ENCODE measurements at places on chromosomes 2 and 18. TPM values are rescaled to one million over a fixed set of nuclear protein-coding genes. Genes with fewer than 3 reads are reported as not detected.

DNA sequence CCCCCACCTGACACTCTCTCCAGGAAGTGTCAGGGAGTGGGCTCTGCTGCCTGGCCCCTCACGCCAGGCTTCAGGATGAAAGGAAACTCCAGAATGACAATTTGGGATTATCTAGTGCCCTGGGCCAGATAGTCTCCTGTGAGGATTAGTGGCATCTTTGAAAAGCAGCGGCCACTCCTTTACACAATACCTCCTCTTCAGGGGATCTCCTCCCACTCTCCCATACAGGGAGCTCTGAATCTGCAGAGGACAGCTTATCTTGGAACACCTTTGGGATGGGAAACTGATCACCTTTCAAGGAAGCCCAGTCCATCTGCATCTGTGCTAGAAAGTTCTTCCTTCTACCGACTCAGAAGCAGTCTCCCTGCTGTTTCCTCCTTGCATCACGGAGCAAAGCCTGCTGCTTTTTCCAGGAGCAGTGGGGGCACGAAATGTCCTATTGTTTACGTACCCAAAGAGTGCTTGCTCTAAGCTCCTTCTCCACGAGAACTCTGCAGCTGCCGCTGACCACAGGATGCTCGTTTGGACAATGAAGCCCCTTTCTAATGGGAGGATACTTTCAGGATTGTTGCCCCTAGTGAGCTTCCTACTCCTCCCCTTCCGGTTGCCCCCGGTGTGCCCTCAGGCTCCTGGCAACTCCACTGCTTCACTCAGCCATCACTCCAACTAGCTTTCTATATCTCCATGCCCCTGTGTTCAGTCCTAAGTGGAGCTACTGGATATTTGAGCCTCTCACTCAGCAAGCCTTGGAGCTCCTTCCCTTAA, 31.5 kb downstream of the SIX3 start:
- no peak overlapping the region for H3K27ac ChIP-seq
- H3K27me3 ChIP-seq, result no peaks in the 10 kb centered on the region
- no peaks in the 10 kb centered on the region for H3K4me1 ChIP-seq
- no peak for DNase-seq
- no peak overlapping the region for H3K4me3 ChIP-seq

GRCh38 chr18:22674272-22674671, 256.6 kb upstream of the CTAGE1 start:
- no peak for DNase-seq
- peak overlapping the region; percentile 40 for H3K27ac ChIP-seq
- H3K36me3 ChIP-seq, result no peaks in the 10 kb centered on the region
- H3K4me3 ChIP-seq, result no peak overlapping the region
- H3K4me1 ChIP-seq, result no peaks in the 10 kb centered on the region

Gene MGAT4A
- total RNA-seq, result 78.5 TPM

Gene ANKRD29
- 10.8 TPM for total RNA-seq

Gene GYPC
- 48.0 TPM for total RNA-seq

GRCh38 chr18:51279367-51279984, 82.0 kb upstream of the MEX3C start:
- no peak for DNase-seq
- H3K27ac ChIP-seq, result no peak overlapping the region
- no peaks in the 10 kb centered on the region for H3K27me3 ChIP-seq
- no peak overlapping the region for H3K4me3 ChIP-seq
- no peaks in the 10 kb centered on the region for H3K36me3 ChIP-seq

DNA sequence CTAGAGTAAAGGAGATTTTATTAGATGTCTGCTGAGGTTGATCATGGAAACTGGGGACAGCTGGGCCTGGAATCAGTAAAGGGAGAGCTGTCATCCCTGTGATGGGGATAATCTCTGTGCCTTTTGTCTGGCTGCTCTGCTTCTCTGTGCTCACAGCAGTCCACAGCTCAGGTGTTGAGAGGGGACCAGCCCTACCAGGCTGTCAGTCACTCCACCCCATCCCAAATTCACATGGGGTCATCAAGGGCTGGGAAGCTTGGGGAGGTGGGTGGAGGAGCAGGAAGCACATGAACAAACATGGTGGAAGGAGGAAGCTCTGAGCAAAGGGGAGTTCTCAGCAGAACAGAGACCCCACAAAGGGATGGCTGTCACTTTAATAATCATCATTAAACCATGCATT, 13.7 kb upstream of the LRRFIP1 start:
- no peak for DNase-seq
- H3K4me1 ChIP-seq, result peaks cover 20% of the 10 kb centered on the region
- H3K36me3 ChIP-seq, result no peaks in the 10 kb centered on the region
- no peak overlapping the region for H3K27ac ChIP-seq
- no peak overlapping the region for H3K4me3 ChIP-seq

DNA sequence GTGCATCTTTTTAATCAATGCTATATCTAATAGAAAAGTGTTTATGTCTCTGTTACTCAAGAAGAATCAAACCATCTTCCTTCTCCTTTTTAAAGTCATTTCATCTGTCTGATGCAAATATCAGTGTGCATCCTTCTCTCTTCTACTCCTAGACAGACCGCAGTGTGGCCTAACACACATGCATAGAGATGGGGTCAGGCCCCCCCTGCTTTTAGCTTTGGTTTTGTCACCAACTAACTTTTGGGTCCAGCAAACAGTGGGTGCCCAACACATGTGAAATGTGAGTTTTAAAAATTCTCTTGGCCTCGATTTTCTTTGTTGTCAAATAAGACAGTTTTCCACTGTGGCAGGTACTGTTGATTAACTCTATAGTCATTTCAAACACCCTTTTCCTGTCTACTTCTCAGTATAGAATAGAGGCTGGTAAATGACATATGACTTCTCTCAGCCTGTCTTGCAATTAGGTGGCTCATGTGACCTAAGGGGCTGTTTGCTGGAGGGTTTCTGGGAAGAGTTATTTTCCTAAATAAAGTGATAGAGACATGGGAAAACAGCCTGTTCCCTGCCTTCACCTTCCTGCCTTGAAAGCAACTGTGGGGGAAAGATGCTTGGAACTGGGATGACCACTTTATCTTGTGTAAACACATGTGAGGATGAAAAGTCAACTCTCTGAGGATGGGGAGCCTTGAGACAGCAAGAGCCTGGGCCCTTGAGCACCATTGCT, 65.7 kb upstream of the DARS1 start:
- no peaks in the 10 kb centered on the region for H3K36me3 ChIP-seq
- no peaks in the 10 kb centered on the region for H3K4me1 ChIP-seq
- no peak overlapping the region for H3K4me3 ChIP-seq
- no peaks in the 10 kb centered on the region for H3K27me3 ChIP-seq
- no peak for DNase-seq
- no peak overlapping the region for H3K27ac ChIP-seq

- no peak for DNase-seq
- no peaks in the 10 kb centered on the region for H3K27me3 ChIP-seq
- H3K36me3 ChIP-seq, result no peaks in the 10 kb centered on the region
Measured at GRCh38 chr2:162490761-162491470, 147.0 kb downstream of the GCA start.

DNA sequence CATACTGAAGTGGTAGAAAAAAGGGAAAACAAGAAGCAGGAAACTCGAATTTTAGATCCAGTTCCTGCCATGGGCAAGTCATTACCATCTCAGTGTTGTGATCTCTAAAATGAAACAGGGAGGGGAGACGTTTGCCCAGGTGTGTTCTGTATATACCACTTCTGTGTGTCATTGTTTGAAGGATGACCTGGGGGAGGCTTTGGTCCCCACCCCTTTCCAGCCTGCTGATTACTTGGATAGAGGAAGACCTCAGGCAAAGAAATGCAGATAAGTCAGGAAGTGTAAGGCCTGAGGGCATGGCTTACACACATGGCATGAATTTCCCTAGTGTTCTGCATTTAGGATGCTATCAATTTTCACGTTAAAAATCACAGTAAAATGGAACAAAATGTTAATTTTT, 205.2 kb upstream of the CXCR4 start:
- no peak overlapping the region for H3K4me3 ChIP-seq
- no peak for DNase-seq

DNA sequence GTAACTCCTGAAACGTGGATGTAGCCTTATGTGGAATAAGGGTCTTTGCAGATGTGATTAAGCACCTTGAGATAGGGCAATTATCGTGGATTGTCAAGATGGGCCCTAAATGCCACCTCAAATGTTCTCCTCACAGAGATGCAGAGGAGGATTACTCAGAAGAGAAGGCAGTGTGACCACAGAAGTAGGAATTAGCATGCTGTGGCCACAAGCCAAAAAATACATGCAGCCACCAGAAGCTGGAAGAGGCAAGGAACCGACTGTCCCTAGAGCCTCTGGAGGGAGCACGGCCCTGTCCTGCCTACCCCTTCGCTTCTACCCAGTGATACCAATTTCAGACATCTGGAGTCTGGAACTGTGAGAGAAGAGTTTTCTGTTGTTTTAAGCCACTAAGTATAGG, 47.3 kb upstream of the MGAT5 start:
- no peak overlapping the region for H3K27ac ChIP-seq
- no peaks in the 10 kb centered on the region for H3K27me3 ChIP-seq
- no peaks in the 10 kb centered on the region for H3K4me1 ChIP-seq
- DNase-seq, result no peak

- H3K36me3 ChIP-seq, result no peaks in the 10 kb centered on the region
- no peak overlapping the region for H3K27ac ChIP-seq
- DNase-seq, result no peak
- no peak overlapping the region for H3K4me3 ChIP-seq
Measured at GRCh38 chr2:152242787-152243472, 67.4 kb upstream of the STAM2 start.

- DNase-seq, result peak; percentile 32
- H3K36me3 ChIP-seq, result no peaks in the 10 kb centered on the region
- H3K27ac ChIP-seq, result no peak overlapping the region
- no peak overlapping the region for H3K4me3 ChIP-seq
Measured at GRCh38 chr2:8525582-8526402, 156.1 kb upstream of the ID2 start.

DNA sequence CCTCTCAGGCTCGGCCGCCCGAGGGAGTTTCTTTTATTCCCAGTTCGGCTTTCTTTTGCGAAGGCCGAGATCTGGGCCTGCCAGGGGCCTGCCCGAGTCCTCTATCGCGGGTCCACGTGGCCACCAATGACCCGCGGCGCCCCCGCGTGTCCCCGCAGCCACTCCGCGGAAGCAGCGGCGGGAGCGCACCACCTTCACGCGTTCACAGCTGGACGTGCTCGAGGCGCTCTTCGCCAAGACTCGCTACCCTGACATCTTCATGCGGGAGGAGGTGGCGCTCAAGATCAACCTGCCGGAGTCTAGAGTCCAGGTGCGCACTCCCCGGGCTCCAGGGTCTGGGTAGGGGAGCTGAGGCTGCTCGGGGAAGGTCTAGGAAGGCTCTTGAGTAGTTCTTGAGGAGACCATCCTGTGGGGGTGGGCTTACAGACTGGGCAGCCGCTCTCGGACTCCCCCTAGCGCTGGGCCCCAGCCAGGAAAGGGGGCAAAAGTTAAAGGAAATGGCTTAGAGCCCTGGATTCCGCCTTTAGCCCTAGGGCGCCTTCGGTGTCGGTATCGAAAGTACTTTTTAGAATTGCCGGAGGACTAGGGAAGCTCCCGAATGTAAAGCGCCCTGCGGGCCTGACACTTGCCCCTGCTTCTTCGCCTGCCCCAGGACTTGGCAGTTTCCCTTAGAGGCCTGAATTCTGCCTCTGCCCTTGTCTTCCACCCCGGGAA, 3.4 kb downstream of the OTX1 start:
- no peak overlapping the region for H3K27ac ChIP-seq
- no peaks in the 10 kb centered on the region for H3K36me3 ChIP-seq
- H3K4me3 ChIP-seq, result no peak overlapping the region
